ENCODE measurements at places on chromosomes 7 and 10. TPM values are rescaled to one million over a fixed set of nuclear protein-coding genes. Genes with fewer than 3 reads are reported as not detected.

DNA sequence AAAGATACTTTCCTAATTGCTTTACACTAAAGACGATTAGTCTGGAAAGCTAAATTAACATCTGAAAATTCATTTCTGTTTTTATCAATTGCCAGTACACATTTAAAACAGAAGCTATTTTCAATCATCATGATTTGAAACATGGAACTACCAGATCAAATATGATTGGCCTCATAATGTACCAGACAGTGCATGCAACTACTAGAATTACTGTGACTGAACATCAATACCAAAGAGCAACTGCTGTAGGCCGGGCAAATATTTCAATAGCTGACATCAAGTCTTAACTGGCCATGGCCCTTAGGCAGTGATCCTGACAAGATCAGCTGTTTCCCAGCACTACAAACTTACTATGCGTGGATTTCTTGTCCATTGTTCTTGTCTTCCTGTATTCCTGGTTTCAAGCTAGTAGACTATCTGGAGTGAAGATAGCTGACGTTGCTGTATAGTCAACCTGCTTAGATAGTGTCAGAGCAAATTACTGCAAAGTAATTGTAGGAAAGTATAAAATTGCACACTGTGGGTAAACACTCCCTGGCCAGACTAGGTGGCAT, 21.7 kb upstream of the WNT16 start:
- no peaks in the 10 kb centered on the region for H3K36me3 ChIP-seq
- no peak overlapping the region for H3K4me3 ChIP-seq
- no peak overlapping the region for H3K27ac ChIP-seq
- DNase-seq: no peak
- H3K4me1 ChIP-seq: no peaks in the 10 kb centered on the region
- H3K27me3 ChIP-seq: no peaks in the 10 kb centered on the region

DNA sequence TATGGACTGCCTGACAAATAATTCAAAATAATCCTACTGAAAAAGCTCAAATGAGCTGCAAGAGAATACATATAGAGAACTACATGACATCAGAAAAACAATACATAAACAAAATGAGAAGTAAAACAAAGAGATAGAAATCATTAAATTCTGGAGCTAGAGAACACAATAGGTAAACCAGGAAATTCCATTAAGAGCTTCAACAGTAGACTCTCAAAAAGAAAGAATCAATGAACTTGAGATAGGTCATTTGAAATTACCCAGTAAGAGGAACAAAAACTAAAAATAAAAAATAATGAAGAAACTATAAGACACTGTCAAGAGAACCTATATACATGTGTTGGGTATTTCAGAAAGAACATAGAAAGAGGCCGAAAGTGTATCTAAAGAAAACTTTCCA, 186.3 kb downstream of the PTN start:
- H3K36me3 ChIP-seq: no peaks in the 10 kb centered on the region
- H3K27ac ChIP-seq: no peak overlapping the region
- no peak for DNase-seq
- H3K4me1 ChIP-seq: no peaks in the 10 kb centered on the region

DNA sequence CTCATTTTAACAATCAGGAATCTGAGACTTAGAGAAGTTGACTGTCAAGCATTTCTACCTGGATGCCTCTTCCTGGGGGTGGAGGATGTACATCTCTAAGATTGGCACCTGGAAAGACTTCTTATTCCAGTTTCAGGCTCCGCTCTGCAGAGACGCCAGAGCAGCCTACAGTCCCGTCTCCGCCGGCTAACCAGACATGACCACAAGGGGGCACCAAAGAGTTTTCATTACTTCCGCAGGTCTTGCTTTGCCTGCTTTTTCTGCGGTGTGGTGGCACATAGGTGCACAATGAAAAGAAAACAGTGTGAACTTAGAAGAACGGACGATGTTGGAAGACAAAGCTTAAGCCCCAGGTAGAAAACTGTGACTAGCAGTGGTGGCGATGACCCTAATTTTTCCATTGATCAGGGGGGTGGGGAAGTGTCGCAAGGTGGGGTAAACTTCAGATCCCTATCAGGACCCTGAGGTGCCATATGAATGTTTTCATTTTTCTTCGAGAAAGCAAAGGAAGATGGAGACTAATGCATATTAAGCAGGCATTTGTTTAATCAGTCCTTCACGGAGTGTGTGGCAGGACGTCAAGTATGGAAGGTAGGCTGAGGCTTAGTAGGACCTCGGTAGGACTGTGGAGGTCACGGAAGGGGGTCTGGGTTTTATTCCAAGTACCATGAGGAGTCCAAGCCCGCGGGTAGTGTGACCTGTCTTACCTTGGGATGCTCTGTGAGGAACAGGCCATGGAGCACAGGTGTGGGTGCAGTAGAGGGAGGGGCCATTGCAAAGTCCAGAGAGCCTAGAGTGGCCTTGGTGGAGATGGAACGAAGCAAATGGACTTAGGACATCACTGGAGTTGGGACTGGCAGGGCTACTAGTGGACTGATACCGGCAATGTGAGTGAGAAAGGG, 60.1 kb upstream of the SORCS3 start:
- DNase-seq: peak; percentile 70
- H3K27me3 ChIP-seq: no peaks in the 10 kb centered on the region
- no peak overlapping the region for H3K4me3 ChIP-seq
- H3K27ac ChIP-seq: no peak overlapping the region
- no peaks in the 10 kb centered on the region for H3K36me3 ChIP-seq
- H3K4me1 ChIP-seq: no peaks in the 10 kb centered on the region

GRCh38 chr7:36110584-36110983, 42.5 kb upstream of the EEPD1 start:
- H3K27me3 ChIP-seq: no peaks in the 10 kb centered on the region
- no peak overlapping the region for H3K4me3 ChIP-seq
- H3K27ac ChIP-seq: no peak overlapping the region
- DNase-seq: no peak

- no peaks in the 10 kb centered on the region for H3K27me3 ChIP-seq
- no peaks in the 10 kb centered on the region for H3K36me3 ChIP-seq
- H3K27ac ChIP-seq: no peak overlapping the region
- H3K4me1 ChIP-seq: no peaks in the 10 kb centered on the region
- no peak overlapping the region for H3K4me3 ChIP-seq
Observed at GRCh38 chr7:45660201-45660900, 86.2 kb downstream of the ADCY1 start.

DNA sequence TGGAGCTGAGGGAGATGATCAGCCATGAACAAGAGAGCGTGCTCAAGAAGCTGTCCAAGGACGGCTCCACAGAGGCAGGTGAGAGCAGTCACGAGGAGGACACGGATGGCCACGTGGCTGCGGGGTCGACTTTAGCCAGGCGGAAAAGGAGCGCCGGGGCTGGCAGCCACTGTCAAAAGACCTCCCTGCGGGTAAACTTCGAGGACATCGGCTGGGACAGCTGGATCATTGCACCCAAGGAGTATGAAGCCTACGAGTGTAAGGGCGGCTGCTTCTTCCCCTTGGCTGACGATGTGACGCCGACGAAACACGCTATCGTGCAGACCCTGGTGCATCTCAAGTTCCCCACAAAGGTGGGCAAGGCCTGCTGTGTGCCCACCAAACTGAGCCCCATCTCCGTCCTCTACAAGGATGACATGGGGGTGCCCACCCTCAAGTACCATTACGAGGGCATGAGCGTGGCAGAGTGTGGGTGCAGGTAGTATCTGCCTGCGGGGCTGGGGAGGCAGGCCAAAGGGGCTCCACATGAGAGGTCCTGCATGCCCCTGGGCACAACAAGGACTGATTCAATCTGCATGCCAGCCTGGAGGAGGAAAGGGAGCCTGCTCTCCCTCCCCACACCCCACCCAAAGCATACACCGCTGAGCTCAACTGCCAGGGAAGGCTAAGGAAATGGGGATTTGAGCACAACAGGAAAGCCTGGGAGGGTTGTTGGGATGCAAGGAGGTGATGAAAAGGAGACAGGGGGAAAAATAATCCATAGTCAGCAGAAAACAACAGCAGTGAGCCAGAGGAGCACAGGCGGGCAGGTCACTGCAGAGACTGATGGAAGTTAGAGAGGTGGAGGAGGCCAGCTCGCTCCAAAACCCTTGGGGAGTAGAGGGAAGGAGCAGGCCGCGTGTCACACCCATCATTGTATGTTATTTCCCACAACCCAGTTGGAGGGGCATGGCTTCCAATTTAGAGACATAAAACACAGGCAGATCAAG, 3.3 kb downstream of the GDF2 start:
- no peak for DNase-seq
- H3K4me1 ChIP-seq: no peaks in the 10 kb centered on the region
- H3K4me3 ChIP-seq: no peak overlapping the region
- H3K36me3 ChIP-seq: no peaks in the 10 kb centered on the region
- no peaks in the 10 kb centered on the region for H3K27me3 ChIP-seq

- no peak overlapping the region for H3K27ac ChIP-seq
- peaks cover 26% of the 10 kb centered on the region for H3K27me3 ChIP-seq
Observed at GRCh38 chr10:130867446-130868194, 443.9 kb downstream of the TCERG1L start.

- H3K27me3 ChIP-seq: no peaks in the 10 kb centered on the region
- peak overlapping the region; percentile 91 for H3K27ac ChIP-seq
- no peak for DNase-seq
- H3K4me3 ChIP-seq: no peak overlapping the region
- peaks cover 24% of the 10 kb centered on the region for H3K4me1 ChIP-seq
- no peaks in the 10 kb centered on the region for H3K36me3 ChIP-seq
Observed at GRCh38 chr10:72252972-72253371, 20.8 kb upstream of the DDIT4 start.

DNA sequence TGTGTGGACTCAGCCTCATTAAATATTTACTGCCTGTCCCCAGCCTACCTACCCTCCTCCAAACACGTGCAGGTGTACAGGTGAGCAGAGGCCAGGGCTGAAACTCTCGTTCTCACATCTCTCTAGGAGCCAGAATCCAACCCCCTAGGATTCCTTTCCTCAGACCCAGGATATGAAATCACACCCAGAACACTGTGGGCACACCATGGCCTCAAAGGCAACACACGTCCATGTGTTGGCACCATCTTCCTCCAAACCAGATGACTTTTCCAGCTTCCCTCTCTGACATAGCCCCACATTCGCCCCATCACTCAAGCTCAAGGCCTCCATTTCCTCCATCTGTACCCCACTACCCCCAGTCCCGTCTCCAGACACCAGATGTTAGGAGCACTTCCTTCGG, 51.8 kb upstream of the DUSP5 start:
- H3K4me1 ChIP-seq: no peaks in the 10 kb centered on the region
- no peaks in the 10 kb centered on the region for H3K36me3 ChIP-seq
- peak; percentile 10 for DNase-seq
- no peaks in the 10 kb centered on the region for H3K27me3 ChIP-seq
- no peak overlapping the region for H3K4me3 ChIP-seq

DNA sequence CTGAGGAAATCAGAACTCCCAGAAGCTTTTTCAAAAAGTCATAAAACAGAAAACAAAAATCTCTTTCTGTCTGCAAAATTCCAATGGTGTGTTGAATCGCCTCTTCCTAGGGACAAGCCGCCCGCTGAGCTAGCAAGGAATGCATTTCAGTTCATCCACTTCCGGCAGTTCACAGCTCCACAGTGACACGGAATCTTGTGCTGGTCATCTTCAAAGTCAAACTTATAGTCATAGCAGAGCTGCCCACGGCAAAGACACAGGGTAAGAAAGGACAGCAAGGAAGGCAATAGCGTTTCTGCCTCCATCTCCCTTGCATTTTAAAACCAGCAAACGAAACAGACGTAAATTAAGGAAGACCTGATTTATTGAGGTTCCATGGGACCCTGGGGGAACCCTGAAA, 111.2 kb downstream of the GALNT11 start:
- H3K36me3 ChIP-seq: no peaks in the 10 kb centered on the region
- no peak overlapping the region for H3K4me3 ChIP-seq
- no peaks in the 10 kb centered on the region for H3K27me3 ChIP-seq
- peak overlapping the region; percentile 19 for H3K27ac ChIP-seq
- H3K4me1 ChIP-seq: no peaks in the 10 kb centered on the region

DNA sequence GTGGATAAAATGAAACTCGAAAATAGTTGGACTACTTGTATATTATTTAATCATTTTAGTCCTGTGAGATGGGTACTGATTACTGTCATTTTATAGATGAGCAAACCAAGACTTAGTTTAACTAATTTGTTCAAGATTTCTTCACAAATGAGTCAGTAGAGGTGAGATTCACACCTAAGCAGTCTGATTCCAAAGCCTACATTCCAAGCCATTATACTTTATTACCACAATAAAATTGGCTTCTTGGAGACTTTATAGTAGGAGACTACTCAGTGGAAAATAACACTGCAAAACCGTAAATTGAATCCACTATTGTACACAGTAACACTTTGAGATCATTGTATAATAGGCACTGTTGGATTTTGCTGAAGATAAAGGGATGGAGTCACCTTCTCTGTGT, 2.2 kb downstream of the PHTF2 start:
- H3K36me3 ChIP-seq: no peaks in the 10 kb centered on the region
- peaks cover 6% of the 10 kb centered on the region for H3K4me1 ChIP-seq
- H3K27ac ChIP-seq: no peak overlapping the region
- H3K27me3 ChIP-seq: no peaks in the 10 kb centered on the region
- no peak overlapping the region for H3K4me3 ChIP-seq
- DNase-seq: no peak

DNA sequence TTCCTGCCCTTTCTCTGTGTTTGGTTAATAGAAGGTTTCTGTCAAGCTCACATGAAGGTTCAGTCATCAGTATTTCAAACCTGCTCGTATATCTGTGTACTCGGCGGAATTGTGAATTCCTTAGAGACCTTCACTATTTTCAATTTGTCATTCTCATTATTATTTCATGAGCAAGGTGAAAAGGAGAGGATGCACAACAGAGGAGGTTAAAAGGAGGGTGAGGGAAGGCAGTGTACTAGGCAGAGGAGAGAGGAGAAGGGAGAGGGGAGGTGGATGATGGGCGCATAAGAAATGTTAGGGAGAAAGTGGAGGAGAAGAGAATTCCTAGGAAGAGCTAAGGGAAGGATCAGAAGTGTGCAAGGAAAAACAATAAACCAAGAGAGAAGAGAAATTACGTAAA, 185.0 kb upstream of the COBL start:
- no peak for DNase-seq
- no peaks in the 10 kb centered on the region for H3K36me3 ChIP-seq
- no peaks in the 10 kb centered on the region for H3K4me1 ChIP-seq
- H3K27ac ChIP-seq: no peak overlapping the region
- no peak overlapping the region for H3K4me3 ChIP-seq

DNA sequence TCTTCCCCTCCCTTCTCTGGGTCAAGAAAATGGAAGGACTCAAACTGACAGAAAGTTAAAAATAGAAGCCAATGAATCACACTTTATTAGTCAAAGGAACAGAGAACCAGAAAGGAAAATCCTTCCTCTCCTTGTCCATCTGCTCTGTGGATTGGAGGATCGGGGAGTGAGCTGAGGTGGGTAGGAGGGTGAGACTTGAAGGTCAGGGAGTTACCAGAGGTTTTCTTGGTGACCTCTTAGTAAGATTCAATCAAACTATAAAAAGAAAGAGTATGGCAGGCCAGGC, 12.2 kb downstream of the TLX1 start:
- no peaks in the 10 kb centered on the region for H3K4me1 ChIP-seq
- H3K4me3 ChIP-seq: no peak overlapping the region
- no peak for DNase-seq

FGL2 gene
- 23.3 TPM for total RNA-seq

IQUB gene
- 8.2 TPM for total RNA-seq

NRP1 gene
- 74.7 TPM for total RNA-seq

CCDC172 gene
- total RNA-seq: not detected

All from breast epithelium (tissue), 4 donors.